MCF 10A (cell line): ENCODE measurements at places on chromosomes 5 and 9.

- no peak for DNase-seq
Measured at GRCh38 chr5:72233835-72234234, 86.2 kb downstream of the MRPS27 start.

DNA sequence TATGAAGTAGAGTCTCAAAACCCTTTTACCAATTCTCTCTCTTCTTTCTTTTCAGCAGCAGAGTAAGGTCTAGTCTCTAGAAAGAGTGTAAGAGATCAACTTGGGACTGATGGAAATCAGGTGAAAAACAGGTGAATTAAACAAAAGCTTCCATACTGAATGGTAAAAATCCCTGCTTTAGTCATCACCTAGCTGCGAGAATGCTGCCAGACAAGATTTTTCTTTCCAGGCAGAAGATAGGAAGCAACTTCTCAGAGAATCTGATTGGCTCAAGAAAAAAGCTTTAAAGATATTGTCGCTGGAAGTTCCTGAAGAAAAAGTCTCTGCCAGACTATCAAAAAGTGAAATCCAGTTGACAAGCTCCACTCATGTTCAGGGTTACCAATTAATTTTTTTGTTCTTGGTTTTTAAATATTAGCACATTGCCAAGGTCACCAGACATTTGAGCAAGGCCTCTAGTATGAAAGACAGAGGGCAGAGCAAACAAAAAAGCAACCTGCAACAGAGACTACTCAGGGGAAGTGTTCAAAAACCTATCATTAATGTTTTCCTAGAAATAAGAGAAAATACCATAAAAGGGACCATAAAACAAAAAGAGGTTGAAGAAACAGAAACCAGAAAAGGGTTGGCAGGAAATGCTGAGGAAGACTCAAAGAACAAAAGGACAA is 9.3 kb downstream of the CDO1 start:
- DNase-seq = no peak

- no peak for DNase-seq
Measured at GRCh38 chr5:143308731-143309130, 94.8 kb downstream of the NR3C1 start.

DNA sequence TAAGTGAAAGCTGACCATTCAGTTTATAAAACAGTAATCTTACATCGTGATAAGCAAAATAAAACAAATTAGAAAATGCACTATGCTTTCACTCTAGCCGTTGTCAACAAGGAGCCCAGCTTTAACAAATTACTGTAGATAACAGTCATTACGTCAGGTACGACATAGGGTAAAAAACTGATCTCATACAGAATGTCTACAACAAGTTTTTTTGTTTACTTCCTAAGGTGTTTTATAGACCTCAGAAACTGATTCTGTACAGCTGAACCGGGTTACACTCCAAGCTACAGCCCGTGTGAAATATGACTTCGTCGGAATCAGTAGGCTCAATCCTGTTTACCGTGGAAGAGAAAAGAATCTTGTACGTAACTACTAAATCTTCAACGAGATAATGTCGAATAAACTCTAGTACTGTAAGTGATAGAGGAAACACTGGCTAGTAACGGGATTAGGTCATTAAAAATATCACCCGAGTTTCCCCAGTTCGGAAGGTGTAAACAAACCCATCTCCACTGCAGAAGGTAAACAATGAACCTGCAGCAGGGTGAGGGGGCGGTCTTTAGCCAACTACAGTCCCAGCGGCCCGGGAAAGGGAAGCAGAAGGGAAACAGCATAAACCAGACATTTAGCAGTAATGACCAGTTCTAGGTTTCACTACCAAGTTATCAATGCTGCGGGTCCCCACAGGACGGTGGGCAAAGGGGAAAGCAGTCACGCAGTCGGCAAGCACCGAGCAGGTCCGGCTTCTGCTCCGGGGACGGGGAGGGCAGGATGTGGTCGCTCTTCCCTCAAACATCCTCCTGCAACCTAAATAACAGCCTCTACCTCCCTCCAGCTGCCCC is 1.1 kb downstream of the RICTOR start:
- peak; percentile 64 for DNase-seq

DNA sequence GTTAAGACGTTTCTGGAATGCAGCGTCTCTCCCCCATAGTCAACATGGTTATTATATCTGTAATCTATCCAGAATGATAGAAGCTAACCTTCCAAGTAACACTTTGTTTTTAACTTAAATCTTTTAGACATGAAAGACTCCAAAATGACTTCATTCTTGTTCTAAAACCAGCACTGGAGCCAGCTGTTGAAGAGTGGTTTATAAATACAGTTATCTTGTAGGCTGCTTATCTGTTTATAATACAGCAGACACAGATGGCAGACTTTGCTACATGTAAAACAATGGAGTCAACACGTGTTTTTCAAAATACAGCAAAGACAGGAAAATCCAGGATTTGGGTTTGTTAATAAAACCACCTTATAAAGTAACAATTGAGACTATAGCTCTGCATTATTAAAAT is 48.8 kb upstream of the RETREG1 start:
- DNase-seq = no peak

GRCh38 chr5:59584858-59585846 is 308.4 kb downstream of the PDE4D start:
- DNase-seq = no peak

- no peak for DNase-seq
Measured at GRCh38 chr5:68196876-68197275, 18.7 kb upstream of the PIK3R1 start.

GRCh38 chr5:67879620-67880510 is 335.7 kb upstream of the PIK3R1 start:
- peak; percentile 62 for DNase-seq

DNA sequence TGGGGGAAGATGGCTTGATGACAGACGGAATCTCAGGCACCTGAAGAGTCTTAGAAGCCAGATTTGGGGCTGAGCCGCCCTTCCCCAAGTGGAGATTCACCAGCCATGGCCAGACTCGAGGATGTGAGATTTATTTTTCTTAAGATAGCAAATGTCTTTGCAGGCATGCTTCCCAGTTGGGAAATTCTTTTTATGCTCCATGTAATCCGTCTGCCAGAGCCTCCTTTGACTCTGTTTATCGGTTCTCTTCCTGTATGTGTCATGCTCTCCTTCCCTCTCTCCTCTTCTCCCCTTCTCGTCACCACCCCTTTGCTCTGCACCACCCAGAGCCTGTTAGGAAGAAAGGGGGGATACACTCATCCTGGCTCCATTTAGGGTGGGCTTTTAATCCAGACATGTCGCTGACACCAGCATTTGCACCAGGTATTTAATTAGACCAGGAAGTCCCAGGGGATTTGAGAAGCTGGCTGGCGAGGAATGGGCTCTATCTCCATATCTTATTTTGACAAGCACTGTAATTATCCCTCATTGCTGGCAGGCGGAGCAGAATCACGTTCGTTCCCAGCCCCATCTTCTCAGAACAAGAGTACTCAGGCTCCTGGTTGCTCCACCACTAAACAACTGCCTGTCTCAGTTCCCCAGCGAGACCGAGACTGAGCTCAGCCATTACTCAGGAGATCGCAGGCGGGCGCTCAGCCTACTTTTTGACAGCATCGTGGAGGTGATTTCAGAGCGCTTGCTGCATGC is 50.9 kb downstream of the KCNIP1 start:
- no peak for DNase-seq

DNA sequence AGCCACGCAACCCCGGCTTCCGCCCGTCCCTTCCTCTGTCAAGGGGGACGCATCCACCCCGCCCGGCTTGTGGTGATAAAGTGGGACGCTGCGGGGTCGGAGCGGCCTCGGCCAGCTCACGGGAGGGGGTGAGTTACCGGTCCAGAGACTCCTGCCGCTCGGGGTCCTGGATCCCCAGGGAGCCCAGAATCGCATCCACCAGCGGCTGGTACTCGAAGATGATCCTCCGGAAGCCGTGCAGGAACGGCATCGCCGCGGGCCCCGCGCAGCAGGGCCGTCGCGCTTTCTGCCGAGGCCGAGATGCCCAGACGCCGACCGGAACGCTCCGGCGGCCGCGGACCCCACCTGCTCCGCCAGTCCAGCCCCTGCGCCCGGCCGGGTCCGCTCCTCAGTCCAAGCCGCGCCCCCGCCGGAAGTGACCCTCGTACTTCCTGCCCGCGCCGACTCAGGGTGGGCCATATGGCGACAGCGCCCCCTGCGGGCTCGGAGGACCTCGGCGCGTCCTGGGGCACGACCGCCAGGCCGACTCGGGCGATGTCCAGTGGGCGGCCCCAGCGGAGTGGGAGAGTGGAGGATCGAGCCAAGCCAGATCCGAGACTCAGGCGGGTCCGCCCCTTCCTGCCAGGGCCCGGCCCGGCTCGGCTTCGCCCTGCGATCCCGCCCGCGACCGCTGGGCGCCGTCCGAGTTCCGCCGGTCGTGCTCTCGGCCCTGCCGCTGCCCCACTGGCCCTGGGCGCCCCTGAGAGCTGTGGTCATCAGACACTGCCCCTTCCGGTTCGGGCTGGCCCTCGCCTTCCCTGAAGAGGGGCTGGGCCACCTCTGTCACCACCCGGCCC is at the start of gene ASB6:
Gene ASB6 (minus strand): TSS at position 402 of the 836 bp plus-strand sequence. CDS start 152 bp downstream, at position 250.
- peak; percentile 93 for DNase-seq

GRCh38 chr9:130028493-130029222 is 14.3 kb downstream of the FNBP1 start:
- DNase-seq = no peak

DNA sequence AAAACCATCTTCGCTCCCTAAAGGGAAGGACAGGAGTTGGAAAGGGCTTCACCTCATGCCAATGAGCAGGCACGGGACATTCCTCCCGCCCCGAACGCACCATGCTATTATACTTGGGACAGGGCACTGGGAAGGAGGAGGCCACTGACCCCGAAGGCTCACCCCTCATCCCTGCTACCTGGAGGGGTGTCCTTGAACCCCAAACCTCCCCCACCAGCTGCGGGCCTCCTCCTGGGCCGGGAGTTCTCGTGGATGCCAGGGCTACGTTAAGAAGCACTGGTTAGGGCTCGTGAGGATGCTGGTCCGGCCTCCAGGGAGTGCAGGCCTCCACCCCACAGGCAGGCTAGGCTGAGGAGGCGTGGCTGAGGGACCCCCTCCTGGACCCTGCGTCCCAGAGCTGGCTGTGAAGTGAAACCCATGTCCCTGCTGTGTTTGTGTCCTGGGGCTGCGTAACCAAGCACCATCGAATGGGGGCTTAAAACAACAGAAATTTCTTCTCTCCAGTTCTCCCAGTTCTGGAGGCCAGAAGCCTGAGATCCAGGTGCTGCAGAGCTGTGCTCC is 111.0 kb upstream of the SARDH start:
- DNase-seq = no peak

GRCh38 chr5:73170522-73170921 is 2.5 kb upstream of the TMEM174 start:
- DNase-seq = peak; percentile 62

DNA sequence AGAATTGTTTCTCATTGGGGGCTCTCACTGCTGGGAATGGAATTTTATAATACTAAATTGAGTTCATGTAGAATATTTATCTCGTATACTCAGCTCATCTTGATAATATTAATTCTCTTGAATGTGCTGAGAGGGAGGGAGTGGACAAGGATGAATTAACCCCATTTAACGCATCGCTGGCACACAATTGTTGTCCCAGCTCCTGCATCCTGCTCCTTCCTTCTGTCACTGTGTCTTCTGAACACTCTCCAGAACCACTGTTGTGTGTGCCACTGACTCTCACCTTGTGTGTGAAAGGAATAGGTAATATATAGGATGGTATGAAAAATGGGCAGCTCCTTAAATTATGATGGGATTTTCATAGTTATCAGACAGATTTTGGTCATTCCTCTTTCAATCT is 267.3 kb downstream of the MTRR start:
- no peak for DNase-seq

DNA sequence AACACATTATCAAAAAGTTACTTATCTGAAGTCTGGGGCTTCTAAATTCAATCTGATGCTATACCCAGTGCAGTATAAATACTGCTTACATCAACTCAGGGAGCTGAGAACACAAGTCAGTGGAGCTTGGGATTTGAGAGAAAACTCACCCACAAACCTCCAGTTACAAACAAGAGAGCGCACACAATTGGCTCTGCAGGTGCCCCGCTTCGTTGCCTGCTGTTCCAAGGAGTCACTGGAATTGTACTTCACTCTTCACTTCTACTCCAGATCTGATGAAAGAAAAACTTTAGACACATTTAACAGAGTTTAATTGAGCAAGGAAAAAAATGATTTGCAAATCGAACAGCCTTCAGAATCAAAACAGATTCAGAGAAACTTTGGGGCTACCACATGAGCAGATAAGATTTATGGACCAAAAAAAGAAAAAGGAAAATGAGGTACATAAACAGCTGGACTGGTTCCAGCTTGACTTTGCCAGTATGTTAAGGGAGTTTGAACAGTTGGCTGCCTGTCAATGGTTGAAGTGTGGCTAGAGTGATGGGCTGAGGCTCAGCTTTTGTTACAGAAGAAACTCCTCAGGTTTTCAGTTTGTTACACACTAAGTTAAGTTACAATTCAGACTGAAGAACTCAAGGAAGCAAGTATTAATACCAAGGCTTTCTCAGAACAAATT is 156.6 kb downstream of the AOPEP start:
- no peak for DNase-seq

DNA sequence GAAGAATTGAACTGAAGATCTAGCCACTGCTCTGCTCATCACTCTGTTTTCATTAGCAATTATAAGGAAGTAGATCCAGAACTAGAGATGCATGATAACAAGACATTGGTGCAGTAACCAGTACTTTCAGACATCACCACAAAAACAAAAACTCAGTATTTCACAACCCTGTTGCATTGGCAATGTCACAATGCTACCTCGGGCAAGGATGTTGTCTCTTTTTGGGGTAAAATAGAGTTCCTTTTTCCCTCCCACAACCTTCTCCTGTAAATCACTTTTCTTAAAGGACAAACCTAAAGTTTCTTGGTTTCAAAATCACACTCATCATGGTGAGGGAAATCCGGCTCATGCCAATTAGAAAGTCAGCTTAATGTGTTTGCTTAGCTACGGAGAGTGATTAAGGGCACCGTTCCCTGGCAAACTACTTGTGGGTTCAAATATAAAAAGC is 420.1 kb upstream of the MEF2C start:
- DNase-seq = no peak

DNA sequence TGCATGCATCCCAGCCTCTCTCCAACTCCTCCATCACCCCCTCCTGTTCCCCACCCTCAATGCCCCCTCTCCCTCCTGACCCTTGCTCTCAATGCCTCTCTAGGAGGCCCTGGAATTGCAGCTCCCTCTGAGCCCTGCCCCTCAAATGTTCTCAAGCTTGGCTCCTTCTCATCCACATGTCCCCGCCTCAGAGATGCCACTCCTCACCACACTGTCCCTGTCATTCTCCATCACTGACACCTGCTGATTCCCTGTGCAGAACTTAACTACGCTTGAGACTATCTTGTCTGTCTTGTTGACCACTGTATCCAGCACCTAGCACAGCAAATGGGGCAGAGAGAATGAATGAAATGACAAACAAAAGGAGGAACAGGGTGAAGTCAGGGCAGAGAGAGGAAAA is 314.4 kb downstream of the SPOCK1 start:
- DNase-seq = no peak

DNA sequence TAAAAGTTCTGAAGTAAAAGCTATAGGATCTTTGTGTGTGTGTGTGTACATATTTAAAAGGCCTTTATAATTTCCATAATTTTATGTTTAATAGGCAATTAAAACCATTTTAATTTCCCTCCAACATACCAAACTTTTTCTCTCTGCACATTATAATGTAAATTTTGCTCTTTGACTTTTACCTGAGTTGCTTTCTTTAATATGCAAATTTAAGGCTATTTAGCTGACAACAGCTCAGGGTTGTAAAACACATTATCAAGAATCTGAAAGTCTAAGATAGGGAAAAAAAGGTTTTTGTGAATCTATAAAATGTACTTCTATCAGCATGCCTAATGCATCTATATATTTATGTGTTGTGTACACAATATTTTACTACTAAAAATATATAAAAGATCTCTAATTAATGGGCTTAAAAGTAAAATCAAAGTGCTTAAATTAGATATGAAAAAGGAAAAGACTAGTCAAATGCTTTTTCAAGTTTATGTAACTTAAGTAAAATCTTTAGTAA is 239.6 kb upstream of the RAI14 start:
- no peak for DNase-seq
